Activated T-helper 9 cell treated with anti-CD3 and anti-CD28 coated beads, Interleukin-2, amount 50 U/mL, for 16 hours (primary cell): ENCODE measurements at places on chromosomes 2 and 18.
A peak's percentile ranks its signal among the peaks of the same experiment; 100 is the strongest.

DNA sequence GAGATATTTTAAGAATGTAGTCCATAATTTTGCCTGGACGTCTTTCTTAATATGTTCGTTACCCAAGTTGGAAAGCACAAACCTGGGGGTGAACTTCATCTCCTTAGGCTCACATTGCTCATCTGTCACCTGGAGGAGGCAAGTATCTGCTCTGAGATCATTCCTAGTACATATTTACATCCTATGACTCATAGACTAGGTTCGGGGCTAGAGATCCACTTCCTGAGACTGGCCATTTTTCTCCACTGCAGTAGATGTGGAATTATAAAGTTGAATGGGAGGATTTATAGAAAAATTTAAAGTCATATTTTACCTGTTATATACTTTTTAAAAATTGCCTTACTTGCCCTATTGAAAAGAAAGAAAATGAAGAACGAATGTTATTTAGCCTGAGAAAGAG is 77.5 kb upstream of the PROKR1 start:
- no peak for DNase-seq

DNA sequence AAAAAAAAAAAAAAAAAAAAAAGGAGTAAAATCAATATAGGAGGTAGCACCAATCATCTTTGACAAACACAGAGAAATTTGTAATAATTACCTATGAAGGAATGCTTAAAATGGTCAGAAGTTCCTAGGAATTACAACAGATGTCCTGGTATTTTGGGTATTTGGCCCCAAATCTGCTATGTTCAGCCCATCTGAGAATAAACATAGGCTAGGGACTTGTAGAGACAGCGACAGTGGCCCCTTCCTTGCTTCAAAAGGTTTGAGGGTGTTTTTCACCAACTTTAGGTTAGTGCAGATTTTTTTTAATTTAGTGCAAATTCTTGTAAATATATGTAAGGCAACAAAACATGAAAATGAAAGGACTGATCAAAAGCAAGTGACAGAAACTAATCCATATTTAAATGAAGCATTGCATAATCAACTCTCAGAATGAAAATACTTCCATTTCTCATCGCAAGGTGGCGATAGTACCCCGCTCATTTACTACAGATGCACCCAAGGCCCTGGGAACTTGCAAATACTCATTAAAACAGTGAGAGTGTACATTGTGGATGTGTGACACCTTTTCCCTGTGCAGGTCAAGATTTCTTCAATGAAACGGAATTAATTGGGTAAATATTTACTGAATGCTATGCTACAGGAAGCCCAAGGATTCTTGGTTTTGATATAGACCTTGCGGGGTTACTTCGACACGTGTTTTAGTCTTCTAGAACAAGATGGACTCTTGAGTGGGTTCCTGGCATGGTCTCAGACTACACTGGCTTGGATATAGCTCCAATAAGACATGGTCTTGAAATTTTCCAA is 44.6 kb downstream of the FAM124B start:
- DNase-seq = peak; percentile 8

GRCh38 chr2:44230378-44230777 is 44.9 kb upstream of the SLC3A1 start:
- no peak for DNase-seq

DNA sequence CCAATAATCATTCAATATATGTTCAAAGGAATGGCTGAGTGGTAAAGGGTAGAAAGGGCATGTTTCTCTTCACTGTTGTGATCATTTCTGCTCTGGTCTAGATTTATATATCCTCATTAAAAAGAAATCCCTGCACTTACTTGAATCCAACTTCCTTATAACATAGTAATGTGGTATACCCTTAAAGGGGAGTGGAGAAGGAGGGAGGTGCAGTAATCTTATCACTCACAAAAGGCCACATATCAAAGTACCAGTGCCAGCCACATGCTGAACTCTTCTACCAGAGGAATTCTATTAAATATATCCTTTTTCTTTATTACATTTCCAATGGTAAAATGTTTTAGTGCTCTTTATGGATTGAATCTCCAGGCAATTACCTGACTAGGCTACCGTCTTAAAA is 3.3 kb downstream of the KATNAL2 start:
- no peak for DNase-seq

GRCh38 chr2:187466129-187466792 is 18.2 kb upstream of the CALCRL start:
- DNase-seq = no peak

DNA sequence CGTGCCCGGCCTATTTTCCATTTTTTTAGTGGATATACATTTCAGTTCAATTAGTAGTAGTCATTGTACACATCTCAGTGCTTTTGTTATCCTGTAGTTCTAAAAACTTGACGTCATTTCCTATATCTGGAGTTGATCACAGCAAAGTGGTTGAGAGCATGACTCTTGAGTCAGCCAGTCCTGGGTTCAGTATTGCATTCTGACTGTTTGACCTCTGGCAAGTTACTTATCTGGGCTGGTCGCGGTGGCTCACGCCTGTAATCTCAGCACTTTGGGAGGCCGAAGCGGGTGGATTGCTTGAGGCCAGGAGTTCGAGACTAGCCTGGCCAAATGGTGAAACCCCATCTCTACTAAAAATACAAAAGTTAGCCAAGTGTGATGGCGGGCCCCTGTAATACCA is 50.4 kb upstream of the PPM1B start:
- no peak for DNase-seq

DNA sequence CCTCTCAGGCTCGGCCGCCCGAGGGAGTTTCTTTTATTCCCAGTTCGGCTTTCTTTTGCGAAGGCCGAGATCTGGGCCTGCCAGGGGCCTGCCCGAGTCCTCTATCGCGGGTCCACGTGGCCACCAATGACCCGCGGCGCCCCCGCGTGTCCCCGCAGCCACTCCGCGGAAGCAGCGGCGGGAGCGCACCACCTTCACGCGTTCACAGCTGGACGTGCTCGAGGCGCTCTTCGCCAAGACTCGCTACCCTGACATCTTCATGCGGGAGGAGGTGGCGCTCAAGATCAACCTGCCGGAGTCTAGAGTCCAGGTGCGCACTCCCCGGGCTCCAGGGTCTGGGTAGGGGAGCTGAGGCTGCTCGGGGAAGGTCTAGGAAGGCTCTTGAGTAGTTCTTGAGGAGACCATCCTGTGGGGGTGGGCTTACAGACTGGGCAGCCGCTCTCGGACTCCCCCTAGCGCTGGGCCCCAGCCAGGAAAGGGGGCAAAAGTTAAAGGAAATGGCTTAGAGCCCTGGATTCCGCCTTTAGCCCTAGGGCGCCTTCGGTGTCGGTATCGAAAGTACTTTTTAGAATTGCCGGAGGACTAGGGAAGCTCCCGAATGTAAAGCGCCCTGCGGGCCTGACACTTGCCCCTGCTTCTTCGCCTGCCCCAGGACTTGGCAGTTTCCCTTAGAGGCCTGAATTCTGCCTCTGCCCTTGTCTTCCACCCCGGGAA is 3.4 kb downstream of the OTX1 start:
- no peak for DNase-seq

GRCh38 chr2:111617299-111618225 is 266.4 kb downstream of the ANAPC1 start:
- no peak for DNase-seq

DNA sequence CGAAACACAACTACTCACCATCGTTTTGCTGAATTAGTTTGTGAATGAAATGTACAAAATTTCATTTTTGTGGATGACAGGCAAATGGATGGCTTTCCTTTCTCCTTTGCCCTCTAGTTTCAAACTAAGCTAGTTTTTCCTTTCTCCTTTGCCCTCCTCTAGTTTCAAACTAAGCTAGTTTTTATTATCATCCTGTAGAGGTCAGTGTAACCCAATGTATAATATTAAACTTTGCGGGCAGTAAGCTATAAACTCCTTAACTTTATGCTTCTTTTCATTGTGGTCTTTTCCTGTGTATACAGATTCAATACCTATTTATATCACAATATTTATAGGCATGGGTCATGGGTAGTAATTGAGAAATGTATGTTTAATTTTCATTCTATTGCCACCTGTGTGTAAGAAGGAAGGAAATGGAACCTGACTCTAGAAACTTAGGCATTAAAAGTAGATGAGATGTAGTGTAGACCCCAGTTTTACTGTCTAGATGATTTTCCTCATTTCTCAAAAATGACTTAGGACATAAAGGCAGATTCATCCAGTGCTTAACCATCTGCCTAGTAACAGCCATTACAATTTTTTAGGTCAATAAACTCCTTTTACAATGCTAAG is 58.1 kb downstream of the MAP3K19 start:
- no peak for DNase-seq

DNA sequence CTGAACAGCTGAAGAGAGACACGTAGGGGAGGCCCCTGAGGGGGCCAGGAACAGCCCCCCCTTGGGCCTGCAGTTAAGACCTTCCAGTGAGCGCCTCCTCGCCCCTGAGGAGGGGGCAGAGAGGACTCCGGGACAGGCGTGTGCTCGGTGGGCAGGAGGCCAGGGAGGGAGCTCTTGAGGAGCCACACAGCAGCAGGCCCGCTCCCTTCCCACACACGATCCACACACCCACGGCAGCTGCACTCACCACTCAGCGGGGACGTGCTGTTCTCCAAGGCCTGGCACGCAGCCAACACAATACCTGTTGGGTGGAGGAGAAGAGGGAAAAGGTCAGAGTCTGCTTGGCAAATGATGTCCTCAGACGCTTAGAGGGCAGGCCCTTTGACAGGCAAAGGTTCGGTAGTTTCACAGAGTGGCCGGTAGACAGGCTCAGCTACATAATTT is 39.0 kb downstream of the TGFA start:
- no peak for DNase-seq

GRCh38 chr2:240568678-240569522 is 616 bp downstream of the RNPEPL1 start:
- peak; percentile 35 for DNase-seq

DNA sequence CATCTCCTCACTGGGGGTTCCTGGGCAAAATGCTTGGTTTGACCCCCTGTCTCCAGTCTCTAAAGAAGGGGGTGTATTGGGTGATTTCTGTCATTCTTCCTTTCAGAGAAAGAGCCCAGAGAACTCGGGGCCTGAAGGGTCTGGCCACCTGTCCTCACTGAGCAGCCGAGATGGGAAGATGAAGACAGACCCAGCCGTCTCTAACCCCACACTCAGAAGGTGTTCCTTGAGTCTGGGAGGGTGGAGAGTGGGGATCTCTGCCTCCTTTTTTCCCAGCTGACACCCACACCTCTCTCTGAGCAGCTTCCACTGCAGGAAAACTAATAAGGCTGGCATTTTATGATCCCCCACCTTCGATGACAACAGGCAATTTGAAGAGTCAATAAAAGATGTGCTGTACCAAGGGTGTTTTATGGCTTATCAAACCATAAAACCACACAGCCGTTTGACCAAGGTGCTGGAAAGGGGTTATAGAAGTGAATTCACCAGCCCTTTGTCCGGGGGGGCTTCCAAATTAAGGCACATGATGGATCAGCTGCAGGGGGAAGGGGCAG is 213.8 kb downstream of the SMAD2 start:
- DNase-seq = no peak

- no peak for DNase-seq
Observed at GRCh38 chr2:211823886-211824479, 714.6 kb downstream of the ERBB4 start.

- no peak for DNase-seq
Observed at GRCh38 chr2:43238176-43238575, 11.8 kb upstream of the ZFP36L2 start.

GRCh38 chr2:46803911-46804670 is 111.5 kb downstream of the MCFD2 start:
- DNase-seq = no peak

- DNase-seq = no peak
Observed at GRCh38 chr2:126831234-126832005, 67.3 kb upstream of the TEX51 start.

GRCh38 chr2:190352668-190353536 is 9.5 kb downstream of the INPP1 start:
- DNase-seq = no peak

- no peak for DNase-seq
Observed at GRCh38 chr18:10020171-10020570, 106.4 kb downstream of the VAPA start.

- no peak for DNase-seq
Observed at GRCh38 chr2:176175709-176176607, 12.5 kb upstream of the HOXD1 start.
